NCI-H2171 (cell line): ENCODE measurements at places on chromosomes 6 and 20.

DNA sequence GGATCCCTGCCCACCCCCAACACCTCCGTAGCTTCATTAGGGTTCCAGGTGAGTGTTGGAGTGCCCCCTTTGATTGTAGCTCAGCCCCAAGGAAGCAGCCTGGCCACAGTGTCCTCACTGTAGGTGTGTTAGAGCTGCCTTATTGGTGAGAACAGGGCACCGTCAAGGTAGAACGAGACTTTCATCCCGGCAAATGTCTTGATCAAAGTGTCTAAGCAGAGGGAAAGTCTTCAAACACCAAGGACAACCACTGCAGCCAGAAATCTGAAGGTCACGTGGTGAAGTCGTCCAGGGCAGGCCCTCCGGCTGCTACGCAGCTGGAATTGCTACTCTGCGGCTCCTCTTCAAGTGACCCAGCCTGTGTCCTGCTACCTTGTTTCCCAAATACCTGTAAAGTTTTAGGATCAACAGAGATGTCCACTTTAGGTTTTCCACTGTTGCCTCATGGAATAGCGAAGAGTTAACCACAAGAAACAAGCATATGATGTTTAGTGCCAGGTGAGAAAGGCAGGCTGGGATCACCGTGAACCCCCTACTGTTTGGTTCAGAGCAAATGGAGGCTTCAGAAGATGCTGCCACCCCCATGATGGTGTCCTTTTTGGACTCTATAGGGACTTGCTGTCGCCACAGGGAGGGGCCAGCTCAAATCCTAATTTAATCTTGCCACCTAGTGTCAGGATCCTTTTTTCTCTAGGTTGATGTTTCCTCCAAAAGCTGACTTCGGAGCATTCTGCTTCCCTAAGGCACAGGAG lies 1.7 kb upstream of the DLL1 start:
- no peak for DNase-seq

GRCh38 chr6:3755637-3756545 lies 4.4 kb upstream of the PXDC1 start:
- no peak for DNase-seq

GRCh38 chr20:982754-983153 lies 19.4 kb downstream of the RSPO4 start:
- DNase-seq = no peak

DNA sequence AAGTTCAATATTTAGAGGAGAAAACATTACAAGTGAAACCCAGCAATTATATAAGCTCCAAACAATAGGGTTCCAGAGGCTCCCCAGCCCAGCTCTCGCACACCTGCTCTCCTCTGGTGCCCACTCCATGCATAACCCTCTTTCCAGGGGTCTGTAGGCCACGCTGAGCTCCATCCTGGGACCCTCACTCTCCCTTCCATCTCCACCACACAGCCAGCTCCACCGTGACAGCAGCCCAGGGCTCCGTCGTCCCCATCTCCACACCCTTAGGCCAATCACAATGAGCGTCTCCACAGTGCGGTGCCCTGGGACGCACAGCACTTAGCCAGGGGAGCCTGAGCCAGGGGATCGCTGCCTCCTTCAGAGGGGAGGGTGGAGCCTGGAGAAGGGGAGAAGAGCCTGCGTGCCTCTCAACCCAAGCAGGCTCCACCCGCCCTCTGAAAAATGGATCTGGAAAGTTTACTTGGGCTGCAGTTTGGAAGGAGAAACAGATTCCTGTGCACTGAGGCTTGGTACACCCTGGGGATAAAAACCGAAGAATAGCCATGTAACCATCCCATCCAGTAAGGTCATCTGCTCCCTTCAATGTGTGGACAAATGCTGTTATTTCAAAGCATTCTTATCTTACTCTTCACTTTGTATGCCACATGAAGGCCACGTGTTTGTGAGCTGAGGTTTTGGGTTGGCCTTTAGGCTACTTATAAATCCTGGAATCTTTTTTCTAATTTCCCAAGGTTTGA lies 72.4 kb upstream of the GGTLC1 start:
- no peak for DNase-seq

DNA sequence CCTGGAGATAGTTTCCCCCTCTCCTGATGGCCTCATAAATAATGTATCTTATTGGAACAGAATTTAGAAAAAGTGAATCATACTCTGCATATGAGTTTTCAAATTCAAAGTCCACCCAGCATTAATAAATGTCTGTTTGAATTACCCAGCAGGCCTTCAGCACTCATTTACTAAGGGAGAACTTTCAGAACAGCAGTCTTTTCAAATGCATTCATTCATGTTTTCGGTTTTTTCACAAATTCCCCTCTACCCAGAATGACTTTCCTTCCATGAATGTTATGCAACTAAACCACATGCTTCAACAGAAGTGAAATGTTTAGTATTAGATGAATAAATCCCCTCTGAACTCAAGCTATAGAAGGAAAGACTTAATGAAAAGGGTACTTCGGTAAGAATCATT lies 92.4 kb downstream of the RTN4IP1 start:
- no peak for DNase-seq

- no peak for DNase-seq
These were observed 293.2 kb downstream of the BTBD9 start for GRCh38 chr6:38346291-38347079.

- no peak for DNase-seq
These were observed 2.4 kb downstream of the MYO6 start for GRCh38 chr6:75751443-75751842.

GRCh38 chr20:5331340-5331739 lies 14.6 kb upstream of the PROKR2 start:
- DNase-seq = no peak
